ENCODE measurements at places on chromosomes 11 and 22.

DNA sequence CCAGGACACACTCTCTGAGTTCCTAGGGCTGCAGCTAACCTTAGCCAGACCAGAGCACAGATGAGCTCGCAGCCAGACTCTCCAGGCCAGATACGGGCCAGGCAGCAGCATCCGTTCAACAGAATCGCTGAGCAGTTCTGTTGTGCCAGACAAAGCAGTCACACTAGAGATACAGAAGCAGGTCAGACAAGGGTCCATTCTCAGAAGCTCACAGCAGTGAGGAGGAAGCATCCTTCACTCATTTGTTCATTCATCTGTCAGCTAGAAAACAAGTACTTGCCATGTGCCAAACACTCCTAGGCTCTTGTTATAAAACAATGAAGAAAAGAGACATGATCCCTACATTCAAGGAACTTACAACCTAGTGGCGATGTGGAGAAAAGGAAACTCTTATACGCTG lies 2.6 kb downstream of the LMO2 start:
- no peak for DNase-seq

GRCh38 chr22:19666673-19667593 lies 47.4 kb upstream of the SEPTIN5 start:
- DNase-seq, result no peak

DNA sequence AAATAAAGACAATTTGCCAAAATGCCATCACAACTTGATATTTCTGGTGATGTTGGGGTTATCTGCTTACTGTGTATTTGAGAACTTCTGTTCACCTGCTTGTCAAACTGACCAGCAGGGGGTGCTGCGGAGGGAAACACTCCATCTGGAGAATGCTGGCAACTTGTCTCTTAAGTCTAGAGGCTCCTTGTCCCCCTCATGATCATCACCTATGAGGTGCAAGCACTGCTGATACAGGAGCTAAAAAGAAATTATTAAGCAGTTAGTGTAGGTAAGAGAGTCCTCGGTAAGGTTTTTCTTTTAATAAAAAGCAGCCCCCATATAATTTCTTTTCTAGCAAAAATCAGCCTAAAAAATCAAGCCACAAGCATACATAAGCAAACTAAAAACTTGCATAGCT lies 32.7 kb upstream of the GLYATL1B start:
- DNase-seq, result peak; percentile 86

GRCh38 chr11:75245356-75246005 lies 4.9 kb downstream of the TPBGL start:
- DNase-seq, result no peak

DNA sequence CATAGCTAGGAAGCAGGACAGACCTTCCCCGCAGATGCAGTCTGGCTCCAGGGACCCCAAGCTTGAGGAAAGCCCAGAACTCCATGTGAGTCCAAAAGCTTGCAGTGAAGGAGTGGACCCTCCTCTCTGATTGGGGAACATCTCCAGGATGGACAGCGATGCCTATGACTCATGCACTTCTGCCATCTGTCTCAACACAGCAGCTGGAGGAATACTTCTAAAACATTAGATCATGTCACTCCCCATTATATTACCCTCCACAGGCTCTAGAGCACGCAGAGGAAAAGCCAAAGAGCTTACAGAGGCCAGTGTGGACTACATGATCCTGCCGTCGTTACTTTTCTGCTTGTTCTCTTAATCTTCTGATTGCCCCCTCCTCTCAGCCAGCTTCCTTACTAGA lies 605.7 kb downstream of the INSC start:
- DNase-seq, result no peak

DNA sequence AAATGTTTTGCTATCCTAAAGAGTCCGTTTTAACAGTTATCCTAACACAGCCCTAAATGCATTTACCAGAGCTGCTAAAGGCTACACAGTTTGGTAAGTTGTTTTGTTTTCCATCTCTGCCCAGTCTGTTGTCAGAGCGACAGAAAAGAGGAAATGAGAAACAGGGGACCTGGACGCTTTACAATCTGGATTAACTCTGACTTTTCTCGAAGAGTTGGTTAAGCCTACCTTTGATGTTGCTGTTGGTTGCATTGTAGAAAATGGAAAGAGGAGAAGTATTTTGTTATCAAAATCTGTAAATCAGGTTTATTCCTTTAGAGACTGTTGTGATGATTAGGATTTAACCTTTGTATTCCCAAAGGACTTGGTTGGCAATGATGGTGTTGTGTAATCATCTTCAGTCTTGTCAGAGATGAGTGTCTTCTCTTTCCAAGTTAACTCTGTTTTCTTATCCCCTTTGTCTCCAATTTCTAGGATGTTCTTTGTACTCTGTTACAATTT lies 481 bp downstream of the ANGPTL5 start:
- DNase-seq, result no peak

DNA sequence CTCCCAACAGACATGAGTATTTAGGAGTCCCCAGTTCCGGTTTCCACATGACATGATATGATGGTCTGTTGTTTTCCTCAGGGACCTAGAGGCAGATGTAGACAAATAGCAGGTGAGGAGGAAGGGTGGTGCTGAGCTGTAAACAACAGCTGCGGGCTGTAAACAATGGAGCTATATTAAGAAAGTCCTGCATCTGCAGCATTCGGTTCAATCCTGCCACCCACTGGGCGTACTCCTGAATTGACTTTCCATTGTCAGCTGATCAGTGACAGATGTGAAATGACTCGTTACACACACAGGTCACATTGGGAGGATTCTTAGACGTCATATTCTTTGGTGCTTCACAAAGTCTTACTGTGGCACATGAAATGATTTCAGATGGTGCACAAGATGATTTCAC lies 26.8 kb upstream of the RAG1 start:
- DNase-seq, result peak; percentile 50

DNA sequence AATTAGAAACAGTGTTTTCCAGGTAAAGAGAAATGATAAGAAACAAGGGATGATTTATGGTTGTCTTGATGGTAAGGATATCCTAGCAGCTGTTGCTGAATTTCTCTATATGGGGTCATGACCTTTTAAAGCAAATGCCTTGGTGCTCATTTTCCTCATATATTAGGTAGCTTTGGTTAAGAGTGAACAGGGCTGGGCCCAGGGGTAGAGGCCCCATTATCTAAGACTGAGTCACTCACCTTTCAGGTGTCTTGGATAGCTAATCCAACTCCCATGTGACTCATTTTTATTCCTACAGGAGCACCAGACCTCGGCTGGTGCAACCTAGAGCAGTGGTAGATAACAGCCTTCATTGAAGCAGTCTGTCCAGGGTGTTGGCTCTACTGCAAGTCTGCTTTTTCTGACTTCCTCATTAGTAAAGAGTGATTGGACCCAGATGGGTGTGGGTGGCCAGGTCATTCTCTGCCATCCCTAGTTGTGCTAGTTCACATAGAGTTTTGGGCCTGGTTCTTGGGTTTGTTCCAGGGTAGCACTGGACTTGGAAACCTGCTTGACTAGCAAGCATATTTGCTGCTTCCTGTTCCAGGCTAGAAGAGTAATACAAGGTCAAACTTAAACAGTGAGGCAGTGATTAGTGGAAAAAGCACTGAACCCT lies 37.4 kb downstream of the CTNND1 start:
- no peak for DNase-seq

GRCh38 chr11:30758012-30758411 lies 171.9 kb upstream of the MPPED2 start:
- DNase-seq, result no peak

DNA sequence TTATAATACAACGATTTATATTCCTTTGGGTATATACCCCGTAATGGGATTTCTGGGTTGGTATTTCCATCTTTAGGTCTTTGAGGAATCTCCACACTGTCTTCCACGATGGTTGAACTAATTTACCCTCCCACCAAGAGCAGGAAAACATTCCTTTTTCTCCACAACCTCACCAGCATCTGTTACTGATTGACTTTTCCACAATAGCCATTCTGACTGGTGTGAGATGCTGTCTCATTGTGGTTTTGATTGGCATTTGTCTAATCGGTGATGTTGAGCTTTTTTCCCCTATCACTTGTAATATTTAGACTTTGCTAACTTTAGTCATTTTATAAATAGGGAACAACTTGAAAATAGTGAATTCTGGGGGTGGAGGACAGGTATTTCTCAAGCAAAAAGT lies 58.1 kb downstream of the PPFIA1 start:
- no peak for DNase-seq

DNA sequence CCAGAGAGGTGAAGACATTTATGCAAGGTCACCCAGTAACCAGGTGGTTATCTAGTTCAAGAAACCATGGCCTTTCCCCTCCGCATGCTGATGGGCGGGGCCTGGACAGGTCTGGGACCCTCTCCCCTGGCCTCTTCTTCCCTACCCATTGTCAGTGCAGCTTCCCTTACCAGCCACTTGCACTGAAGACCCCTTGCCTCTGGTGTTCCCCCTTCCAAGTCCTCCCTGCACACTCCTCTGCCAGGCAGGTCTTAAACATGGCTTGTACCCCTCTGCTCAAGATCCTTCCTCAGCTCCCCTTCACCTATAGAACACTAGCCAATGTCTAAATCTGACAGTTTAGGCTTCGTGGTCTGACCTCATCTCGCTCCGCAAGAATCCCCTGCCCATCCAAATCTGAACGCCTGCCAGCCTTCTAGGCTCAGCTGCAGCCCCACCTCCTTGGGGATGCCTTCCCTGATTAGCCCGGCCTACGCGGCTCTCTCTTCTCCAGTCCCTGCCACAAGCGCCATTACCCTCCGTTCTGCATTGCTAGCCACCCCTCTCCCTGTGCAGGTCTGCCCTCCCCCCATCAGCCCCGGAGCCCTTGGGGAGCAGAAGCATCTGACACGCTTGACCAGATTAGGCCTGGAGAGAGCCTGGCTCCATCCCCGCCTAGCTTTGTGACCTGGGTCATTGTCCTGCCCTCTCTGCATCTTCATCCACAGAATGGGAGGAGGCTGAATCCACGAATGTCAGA lies 213.8 kb downstream of the DSCAML1 start:
- DNase-seq, result no peak

- DNase-seq, result peak; percentile 78
These were observed 11.0 kb downstream of the MPZL3 start for GRCh38 chr11:118240999-118241763.

GRCh38 chr11:92308366-92308765 lies 83.7 kb downstream of the FAT3 start:
- DNase-seq, result no peak

DNA sequence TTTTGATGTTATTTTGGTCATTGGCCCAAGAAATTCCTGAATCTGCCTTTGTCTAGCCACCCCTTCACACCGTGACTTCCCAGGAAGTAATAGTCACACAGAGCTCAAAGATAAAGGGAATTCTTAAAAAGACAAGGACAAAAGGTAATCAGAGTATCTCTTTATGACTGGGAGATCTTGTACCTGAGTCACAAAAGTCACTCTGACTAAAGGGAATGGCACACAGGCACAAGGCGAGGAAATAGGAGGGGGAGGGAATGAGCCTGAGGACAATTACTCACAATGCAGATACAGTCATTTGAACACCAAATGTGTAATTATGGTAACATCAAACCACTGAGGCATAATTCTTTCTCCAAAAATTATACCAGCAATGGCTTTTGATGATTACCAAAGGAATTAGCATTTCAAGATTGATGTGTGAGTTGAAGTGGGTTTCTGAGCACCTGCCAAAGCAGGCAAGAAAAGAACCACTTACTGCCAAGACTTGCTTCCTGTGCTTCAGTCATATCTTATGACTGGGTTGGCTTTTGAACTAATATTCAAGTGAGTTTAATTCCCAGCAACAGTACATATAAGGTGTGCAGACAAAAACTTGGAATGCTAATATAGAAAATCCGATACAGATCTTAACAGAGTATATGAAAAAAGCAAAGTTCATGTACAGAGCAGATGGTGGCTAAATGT lies 856.4 kb downstream of the LRRC4C start:
- DNase-seq, result no peak

GRCh38 chr11:95239871-95240649 lies 9.1 kb upstream of the SESN3 start:
- DNase-seq, result no peak

DNA sequence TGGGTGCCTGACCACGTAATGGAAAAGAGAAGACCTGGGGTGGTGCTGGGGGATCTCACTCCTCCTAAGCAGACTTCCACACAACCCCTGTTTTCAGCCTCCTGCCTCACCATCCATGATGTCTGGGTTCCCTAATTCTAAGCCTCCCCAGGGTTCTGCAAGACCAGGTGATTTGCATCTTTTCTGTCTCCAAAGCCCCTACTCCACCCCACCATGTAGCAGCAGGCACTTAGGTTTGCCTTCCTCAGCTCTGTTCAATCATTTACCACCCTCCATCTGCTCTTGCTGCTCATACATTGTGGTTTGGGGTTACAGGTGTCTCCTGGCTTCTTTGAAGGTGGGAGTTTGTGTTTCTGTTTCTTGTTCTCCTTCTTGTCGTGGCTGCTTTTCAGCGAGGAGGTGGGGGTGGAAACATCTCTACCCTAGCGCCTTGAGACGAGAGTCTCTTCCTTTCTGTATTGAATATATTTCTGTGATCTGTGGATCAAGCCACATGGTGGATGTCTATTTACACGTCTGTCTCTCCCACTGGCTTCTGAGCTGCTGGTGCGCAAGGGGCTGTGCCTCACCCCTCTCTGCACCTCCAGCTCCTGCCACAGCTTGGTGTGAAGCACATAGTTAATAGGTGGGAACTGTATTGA lies 6.6 kb upstream of the SSTR3 start:
- DNase-seq, result peak; percentile 90

GRCh38 chr11:29405305-29405704 lies 611.5 kb downstream of the KCNA4 start:
- no peak for DNase-seq

- no peak for DNase-seq
These were observed 3.5 kb upstream of the MRPL48 start for GRCh38 chr11:73784080-73784634.

DNA sequence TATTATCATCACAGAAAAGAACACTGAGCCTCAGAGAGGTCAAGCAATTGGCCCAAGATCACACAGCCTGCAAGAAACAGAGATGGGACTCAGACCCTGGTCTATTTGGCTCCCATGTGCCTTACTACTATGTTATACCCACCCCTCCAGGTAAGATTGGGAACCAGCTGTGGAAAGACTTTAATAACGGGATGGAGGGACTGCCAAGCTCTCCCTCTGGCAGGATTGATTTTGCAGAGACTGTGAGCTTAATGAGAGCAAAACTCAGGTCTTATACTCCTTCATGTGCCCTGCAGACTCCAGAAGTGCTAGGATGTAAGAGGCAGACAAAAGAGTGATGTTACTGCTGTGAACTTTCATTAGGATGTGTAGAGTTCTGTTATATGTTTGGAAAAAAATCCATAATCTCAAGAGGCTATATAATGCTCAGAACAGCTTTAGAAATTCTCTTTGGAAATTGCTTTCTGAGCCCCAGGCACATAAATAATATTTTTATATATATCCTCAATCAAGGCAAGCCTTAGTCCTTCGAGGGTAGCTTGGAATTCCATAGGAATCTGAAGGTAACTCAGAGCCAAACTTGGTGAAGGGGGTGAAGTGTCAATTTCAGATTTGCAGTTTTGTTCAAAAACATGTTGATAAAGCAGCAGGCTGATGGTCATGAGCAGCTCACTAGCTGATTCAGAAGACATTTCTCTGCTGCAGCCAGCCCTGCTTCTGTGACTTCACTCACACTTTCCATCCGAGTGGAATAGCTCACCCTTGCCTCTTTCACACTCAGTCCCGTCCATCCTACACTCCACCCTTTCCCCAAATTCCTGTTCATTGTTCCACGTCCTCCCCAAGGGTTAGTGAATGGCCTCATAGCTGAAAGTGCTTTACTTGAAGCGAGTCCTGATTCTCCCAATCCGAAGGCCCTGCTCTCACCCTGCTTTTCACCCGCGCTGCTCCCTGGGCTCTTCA lies 188.8 kb downstream of the SNX19 start:
- DNase-seq, result no peak
